Activated T-helper 1 cell treated with anti-CD3 and anti-CD28 coated beads, Interleukin-12 subunit alpha, Interleukin-12 subunit beta, Interleukin-2, Interleukin-4 antibody, amounts not matched to agents 30 ng/mL and 10 ng/mL and 1 ng/mL, durations not matched to agents 14 hours and 24 hours and 36 hours (primary cell): ENCODE measurements at places on chromosomes 2 and 18. TPM values are rescaled to one million over a fixed set of nuclear protein-coding genes. Genes with fewer than 3 reads are reported as not detected.

The FBXO48 gene
- total RNA-seq, result 1.3 and 1.4 TPM in 2 replicates

The ACTG2 gene
- 0.22 and 0.26 TPM in 2 replicates for total RNA-seq

The AFF3 gene
- total RNA-seq, result 1.7 and 2.4 TPM in 2 replicates

- DNase-seq, result no peak
These were observed 61.9 kb upstream of the LDAH start for GRCh38 chr2:20884829-20885228.

- no peak for DNase-seq
These were observed 208.2 kb downstream of the CCDC178 start for GRCh38 chr18:33232318-33232626.

DNA sequence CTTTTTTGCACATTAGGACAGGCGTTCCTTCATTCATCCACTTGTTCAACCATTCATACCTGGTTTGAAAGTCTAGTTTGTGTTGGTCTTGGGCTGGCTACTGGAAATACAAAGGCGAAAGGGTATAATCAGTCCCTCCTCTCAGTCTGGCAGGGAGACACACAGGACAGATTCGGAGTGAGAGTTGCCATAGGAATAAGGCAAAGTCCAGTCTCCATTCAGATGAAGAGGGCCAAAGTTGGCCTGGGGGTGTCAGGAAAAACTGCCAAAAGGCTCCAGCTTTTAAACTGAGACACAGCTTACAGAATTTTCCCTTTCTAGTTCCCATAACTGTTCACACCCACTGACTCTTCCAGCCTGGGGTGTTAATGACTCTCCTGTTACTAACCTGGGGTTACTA is 96.3 kb upstream of the AQP4 start:
- DNase-seq, result no peak
